ENCODE measurements at places on chromosomes 1 and 21. TPM values are rescaled to one million over a fixed set of nuclear protein-coding genes. Genes with fewer than 3 reads are reported as not detected.

DNA sequence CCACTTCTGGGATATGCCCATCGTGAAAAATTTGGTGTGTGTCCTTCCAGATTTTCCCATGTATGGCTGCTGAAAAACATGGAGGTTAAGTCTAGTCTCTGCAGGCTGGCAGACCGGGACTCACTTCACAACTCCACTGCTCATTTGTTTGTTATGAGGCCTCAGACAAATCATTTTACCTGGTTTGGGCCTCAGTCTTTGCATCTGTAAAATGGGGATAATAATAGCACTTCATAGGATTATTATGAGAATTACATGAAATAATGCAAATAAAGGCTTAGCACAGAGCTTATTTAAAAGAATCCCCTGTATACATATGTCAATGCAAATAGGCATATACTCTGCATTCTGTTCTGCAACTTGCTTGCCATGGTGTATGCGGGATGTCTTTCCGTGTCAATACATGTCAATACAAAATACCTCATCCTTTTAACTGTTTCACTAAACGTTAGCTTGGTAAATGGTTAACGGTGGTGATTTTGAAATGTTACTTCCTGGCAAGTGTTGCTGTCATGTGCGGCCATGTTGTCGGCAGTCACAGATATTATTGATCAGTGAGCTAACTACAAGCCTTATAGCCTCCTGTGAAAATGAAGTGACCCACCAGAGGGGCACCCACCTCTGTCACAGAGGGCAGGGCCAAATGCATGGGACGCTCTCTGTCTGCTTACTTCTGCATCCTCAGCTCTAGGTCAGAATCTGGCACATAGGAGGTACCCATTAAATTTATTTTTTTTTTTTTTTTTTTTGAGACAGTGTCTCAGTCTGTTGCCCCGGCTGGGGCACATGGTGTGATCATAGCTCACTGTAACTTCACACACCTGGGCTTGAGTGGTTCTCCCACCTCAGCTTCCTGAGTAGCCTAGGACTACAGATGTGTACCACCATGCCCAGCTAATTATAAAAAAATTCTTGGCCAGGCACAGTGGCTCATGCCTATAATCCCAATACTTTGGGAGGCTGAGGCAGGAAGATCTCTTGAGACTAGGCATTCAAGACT, 4.3 kb downstream of the LCK start:
- no peak for DNase-seq

- no peak for DNase-seq
Measured at GRCh38 chr1:14666373-14666772, 67.9 kb downstream of the KAZN start.

DNA sequence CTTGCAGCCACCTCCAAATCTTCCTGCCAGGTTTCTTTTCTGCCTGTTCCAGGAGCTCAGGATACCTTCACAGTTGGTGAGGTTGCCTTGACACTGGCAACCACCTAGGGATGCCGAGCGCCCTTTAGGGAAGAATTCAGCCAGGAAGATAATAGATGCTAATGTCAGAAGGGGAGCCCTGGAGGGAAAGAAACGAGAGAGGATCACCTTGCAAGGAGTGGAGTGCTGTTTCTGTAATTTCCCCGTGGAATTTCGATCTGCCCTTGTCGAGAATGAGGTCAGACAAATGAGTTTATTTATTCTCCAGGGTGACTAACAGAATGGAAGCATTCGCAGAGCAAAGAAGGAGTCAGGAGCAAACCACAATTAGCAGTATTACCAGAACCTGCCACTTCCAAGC, 315.8 kb upstream of the KAZN start:
- no peak for DNase-seq

DNA sequence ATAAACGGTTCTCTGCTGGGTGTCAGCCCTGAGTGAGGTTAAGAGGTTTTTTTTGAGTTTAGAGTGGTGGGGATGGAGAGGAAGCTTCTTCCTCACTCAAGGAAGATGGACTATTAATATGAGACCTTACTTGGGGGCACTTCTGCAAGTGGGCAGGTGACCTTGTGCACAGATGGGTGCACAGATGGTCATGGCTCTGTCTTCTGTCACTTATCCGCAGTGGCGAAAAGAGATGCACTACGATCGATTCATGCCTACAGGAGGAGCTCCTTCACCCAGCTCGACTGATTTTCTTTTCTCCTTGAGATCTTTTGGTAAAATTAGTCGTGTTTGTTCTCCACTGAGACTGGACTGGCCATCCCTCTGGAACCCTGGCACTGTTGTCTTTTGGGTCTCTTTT, 22.9 kb upstream of the CYYR1 start:
- DNase-seq: no peak

- no peak for DNase-seq
Measured at GRCh38 chr1:153526132-153526543, 9.7 kb downstream of the S100A6 start.

GRCh38 chr1:31467005-31467674, 54.1 kb downstream of the SERINC2 start:
- no peak for DNase-seq

DNA sequence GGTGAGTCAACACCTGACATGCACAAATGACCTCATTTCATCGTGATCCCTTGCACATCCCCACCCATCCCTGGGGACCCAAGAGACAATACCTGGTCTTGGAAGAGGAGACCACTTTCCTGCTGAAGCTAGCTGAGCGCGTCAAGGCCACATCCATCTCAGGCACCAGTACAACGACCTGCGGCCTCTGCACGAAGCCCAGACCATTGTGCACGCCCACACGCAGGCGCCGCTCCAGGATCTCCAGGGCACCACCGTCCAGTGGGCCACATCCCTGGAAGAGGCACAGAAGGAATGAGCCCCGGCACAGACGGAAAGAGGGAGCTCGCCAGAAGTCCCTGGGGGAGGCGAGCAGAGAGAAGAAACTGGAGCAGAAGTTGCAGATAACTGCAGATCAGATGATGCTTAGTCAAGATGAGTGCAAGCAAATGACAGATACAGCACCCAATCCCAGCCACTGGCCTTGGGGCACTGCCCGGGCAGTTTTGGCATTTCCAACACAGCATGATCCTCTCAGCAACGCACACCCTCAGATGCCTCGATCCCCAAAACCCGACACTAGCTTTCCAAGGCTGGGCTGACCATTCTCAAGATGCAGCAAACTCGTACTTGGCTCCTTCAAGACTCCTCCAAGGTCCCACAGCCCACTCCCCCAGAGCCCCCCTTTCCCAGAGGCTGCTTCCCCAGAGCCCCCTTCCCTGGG, 44.1 kb downstream of the NPHP4 start:
- no peak for DNase-seq

Gene DYNLT5
- polyA plus RNA-seq: not detected

Gene KCNE1
- 0.16 TPM for polyA plus RNA-seq

All from SK-N-SH (cell line).